Activated T-cell treated with anti-CD3 and anti-CD28 coated beads for 24 hours (primary cell): ENCODE measurements at places on chromosomes 13 and 19.

DNA sequence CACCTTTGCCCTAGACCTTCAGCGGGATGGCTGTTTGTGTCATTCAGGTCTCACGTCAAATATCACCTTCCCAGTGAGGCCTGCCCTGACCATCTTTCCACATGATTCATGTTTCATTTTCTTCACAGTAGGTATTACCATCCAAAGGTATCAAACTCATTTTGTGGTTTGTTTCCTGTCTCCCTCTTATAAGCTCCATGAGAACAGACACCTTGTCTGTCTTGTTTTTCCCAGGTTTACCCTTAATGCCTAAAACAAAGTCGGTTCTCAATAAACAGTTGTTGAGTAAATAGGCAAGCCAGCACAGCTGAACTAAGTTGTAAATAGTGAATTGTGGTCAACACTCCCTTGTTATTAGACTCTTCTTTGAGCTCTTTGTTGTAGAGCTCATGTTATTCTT is 122.6 kb upstream of the GJB6 start:
- DNase-seq, result no peak

- DNase-seq, result no peak
These were observed 58.4 kb downstream of the COL4A1 start for GRCh38 chr13:110248449-110249143.

- no peak for DNase-seq
These were observed 506.7 kb upstream of the GPC6 start for GRCh38 chr13:92719868-92720267.

DNA sequence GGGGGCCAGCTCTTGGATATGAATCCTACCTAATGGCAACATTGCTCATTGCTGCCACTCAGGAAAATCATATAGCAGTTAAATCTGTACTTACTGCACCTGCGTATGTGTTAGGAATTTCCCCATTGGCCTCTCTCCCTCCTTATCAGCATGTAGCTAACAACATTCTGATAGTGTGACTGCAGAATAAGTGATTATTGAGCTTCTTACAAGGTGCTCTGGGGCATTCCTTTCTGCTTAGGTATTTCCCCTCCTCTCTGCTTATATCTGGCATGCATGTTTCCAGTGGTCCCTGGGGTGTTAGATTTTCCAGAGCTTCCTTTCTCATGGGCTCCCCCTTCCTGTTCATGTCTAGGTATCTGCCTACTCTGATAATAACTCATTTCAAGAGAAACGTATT is 414.1 kb upstream of the SLITRK1 start:
- no peak for DNase-seq

DNA sequence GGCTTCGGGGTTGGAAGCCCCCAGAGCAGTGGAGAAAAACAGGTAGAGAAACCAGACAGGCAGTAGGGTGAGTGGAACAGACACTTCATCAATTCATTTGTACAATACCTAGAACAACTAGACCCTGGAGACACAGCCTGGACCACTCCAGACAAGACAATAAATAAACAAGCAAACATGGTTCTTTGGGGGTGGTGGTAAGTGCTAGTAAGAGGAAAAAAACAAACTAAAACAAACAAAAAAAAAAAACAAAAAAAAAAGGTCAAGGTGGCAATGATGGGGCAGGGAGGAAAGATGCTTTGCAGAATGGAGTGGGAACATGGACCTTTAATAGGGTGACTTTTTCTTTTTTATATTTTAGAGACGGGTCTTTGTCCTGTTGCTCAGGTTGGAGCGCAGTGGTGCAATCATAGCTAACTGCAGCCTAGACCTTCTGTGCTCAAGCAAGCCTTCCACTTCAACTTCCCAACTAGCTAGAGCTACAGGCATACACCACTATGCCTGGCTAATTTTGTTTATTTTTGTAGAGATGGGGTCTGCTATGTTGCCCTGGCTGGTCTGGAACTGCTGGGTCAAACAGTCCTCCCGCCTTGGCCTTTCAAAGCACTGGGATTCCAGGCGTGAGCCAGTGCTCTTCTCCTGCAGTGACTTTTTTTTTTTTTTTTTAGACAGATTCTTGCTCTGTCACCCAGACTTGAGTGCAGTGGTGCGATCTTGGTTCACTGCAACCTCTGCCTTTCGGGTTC is 3.1 kb downstream of the JUNB start:
- no peak for DNase-seq

DNA sequence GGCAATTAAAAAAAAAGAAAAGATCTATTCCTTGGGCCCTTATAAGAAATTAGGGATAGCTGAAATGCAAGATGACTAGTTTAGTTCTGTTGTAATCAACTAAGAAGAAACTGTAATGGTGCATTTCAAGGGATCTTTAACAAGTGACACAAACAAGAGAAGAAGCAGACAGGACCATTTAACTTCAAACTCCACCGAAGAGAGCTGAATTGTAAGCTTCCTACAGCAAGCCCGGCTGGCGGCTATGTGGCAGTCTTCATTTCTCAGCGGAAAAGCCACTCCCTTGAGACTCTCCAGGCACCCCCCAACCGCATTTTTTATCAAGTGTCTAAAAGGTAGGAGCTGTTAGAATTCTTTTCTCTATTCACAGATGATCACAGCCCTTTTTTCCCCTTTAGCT is 305.2 kb upstream of the ZNF507 start:
- DNase-seq, result no peak

- DNase-seq, result no peak
These were observed 125.9 kb downstream of the FGF14 start for GRCh38 chr13:102275969-102276368.

DNA sequence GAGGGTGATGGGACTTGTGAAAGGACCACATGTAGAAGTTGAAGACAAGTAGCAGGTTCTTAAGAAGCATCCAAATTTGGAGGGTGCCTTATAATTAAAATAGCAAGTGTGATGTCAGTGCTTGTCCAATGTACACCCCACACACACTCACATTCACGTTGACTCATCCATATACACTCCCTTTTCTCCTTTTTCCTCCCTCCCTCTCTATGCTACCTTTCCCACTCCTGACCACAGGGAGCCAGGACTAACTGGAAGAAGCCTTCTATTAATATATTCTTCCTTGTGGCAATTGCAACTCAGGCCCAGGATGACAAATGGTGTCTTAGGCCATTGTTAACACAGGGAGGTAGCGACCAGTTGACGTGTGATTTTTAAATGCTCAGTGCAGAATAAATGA is 16.3 kb upstream of the GPR183 start:
- no peak for DNase-seq

GRCh38 chr19:4542896-4543841 is 3.3 kb upstream of the LRG1 start:
- no peak for DNase-seq

DNA sequence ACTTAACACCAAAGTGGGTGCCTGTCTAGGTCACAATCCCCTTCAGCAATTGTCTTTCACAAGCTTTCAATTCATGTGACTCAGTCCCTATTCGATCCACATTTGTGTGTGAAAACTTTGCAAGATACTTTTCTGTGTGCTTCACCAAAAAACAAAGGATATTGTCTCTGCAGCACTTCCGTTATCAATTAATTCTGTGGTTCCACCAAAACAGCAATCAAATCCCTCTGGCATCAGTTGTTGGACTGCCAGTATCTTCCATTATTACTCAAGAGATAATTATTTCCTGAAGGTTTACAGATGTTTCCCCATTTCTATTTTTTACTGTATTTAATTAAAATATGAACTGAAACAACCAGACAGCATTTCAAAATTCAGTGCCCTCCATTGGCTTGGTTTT is 481.4 kb downstream of the SUCLA2 start:
- DNase-seq, result no peak

- DNase-seq, result no peak
These were observed 43.6 kb downstream of the RASA3 start for GRCh38 chr13:114088863-114089262.

GRCh38 chr13:28136916-28137315 is 1.4 kb upstream of the PAN3 start:
- DNase-seq, result no peak

- DNase-seq, result peak; percentile 39
These were observed 9.7 kb upstream of the USE1 start for GRCh38 chr19:17205237-17206140.

GRCh38 chr19:50510700-50511068 is 307 bp downstream of the JOSD2 start:
- no peak for DNase-seq

- no peak for DNase-seq
These were observed 23.1 kb downstream of the TCF3 start for GRCh38 chr19:1629256-1629808.

GRCh38 chr13:71054358-71054757 is 812.6 kb downstream of the DACH1 start:
- no peak for DNase-seq

DNA sequence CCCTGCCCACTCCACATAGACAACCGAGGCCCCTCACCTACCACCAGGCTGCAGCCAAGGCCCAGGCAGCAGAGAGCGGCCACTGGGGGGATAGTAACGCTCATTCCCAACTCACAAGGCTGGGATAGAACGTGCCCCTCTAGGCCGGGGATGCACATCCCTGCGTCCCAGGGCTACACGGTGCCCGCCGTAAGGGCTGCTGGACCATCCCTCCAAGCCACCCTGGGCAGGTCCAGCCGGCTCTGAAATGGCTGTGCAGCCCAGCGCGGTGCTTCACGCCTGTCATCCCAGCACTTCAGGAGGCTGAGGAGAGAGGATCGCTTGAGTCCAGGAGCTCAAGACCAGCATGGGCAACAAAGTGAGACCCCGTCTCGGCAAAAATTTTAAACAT is 3.2 kb downstream of the REXO1 start:
- DNase-seq, result no peak

DNA sequence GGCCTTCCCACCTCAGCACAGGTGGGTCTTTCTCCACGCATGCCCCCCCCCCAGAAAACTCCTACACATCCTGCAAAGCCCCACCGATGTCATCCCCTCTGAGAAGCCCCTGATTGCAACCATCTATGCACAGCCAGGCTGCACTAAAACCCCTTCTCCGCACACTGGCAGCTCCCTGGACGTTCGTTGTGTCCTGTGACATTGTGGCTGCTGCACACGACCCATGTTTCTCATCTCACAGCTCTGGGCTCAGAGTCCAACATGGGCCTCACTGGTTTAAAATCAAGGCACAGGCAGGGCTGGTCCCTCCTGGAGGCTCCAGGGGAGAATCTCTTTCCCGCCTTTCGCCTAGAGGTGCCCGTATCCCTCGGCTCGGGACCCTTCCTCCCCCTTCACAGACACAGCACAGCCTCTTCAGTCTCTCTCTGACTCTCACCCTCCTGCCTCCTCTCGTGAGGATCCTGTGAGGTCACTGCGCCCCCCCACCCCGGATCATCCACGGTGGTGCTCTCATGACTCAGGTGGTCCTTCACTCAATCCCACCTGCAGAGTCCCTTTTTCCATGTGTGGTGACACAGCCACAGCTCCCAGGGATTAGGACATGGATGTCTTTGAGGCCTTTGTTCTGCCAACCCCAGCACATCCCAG is 71.2 kb downstream of the GADD45B start:
- DNase-seq, result no peak

GRCh38 chr19:12769689-12770088 is 5.7 kb downstream of the HOOK2 start:
- DNase-seq, result no peak

DNA sequence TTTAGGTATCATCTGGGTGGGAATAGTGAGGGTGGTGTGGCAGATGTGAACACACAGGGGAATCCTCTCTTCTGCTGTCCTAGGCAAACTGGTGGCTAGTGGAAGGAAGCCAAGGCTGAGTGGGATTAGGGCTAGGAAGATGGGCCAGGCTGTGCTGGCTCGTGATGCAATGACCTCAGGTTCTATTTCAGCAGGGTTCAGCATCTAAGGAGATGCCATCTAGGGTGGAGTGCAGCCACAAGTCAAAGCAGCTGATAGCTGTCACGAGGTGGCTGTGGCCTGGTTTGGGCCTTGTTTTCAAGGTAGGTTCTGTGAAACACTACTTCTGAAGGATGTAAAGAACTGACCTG is 21.6 kb downstream of the ARL11 start:
- no peak for DNase-seq

GRCh38 chr19:11239377-11240000 is at the start of gene ANGPTL8:
TSS of gene ANGPTL8 (plus strand) at chr19:11239619. CDS start at chr19:11239638, 19 bp downstream.
- DNase-seq, result no peak

DNA sequence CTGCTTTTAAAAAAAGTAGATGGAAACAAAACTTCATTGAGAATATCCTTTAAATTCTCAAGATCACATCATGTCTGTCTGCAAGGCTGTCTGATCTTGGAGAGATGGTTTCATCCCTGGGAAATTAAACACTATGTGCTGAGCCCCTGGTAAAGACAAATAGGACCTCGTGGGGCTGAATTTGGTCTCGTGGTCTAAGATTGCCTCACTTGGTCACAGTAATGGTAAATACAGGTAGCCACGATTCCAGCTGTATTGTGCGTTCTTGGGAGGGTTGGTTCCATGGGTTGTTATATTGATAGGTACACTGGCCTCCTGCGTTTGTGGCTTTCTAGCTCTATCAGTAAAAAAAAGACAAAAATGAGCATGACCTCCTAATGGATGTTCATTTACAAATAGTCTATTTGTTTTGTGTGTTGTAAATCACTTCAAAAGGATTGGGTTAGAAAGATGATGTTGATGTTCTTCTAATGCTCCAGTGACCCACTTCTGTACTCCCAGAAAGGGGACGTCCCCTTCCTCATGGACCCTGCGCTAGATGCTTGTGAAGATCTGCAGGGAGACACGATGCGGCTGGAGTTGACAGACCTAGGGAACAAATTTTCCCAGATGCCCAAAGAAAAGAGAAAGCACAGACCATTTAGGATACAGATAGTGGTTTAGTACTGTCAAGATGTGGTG is 1.8 kb downstream of the CEBPG start:
- DNase-seq, result no peak

DNA sequence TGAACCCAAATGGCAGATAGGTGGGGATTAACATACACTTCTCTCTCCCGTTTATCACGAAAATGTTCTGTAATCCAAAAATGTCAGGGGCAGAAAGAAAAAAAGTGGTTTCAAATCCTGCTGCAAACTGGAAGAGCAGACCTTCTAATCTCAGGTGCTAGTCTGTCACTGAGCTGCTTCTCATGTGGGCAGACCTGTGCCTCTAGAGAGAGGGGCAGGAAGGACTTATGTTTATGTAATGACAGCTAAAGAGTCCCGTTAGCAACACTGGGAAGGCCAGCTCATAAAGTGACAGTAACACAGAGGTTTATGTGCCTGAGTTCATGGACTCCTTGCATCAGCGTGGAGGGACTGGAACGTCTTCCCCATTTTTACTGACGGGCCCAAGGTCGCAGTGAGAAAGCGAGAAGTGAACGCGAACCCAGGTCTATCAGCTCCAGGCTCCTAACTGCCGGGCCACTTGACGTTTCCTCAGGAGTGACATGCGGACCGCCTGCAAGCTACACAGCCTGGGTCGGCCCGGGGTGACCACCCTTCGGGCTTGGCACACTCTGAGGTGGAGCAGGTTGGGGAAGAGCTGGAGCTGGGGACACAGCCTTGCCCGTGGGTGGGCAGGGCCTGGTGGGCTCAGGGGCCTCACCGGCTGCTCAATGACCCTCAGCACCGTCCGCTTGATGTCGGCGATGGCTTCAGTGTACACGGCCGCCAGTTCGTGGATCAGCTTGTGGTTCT is 9.6 kb upstream of the RSPH6A start:
- no peak for DNase-seq

- peak; percentile 20 for DNase-seq
These were observed 157.2 kb downstream of the TM9SF2 start for GRCh38 chr13:99658261-99658991.

- DNase-seq, result no peak
These were observed at the start of gene PRX for GRCh38 chr19:40413291-40413845. TSS of gene PRX (minus strand) at chr19:40413378. CDS start at chr19:40407932, 5,446 bp downstream.

GRCh38 chr13:48222358-48223301 is 10.4 kb upstream of the ITM2B start:
- no peak for DNase-seq
